ENCODE measurements at places on chromosomes 12 and 14.
A peak's percentile ranks its signal among the peaks of the same experiment; 100 is the strongest.

GRCh38 chr12:110846615-110847566 is at the start of gene CCDC63:
Gene CCDC63, plus strand, starts transcription at chr12:110846987. Its CDS starts 5,968 bp downstream, at chr12:110852955.
- DNase-seq: peak; percentile 71

DNA sequence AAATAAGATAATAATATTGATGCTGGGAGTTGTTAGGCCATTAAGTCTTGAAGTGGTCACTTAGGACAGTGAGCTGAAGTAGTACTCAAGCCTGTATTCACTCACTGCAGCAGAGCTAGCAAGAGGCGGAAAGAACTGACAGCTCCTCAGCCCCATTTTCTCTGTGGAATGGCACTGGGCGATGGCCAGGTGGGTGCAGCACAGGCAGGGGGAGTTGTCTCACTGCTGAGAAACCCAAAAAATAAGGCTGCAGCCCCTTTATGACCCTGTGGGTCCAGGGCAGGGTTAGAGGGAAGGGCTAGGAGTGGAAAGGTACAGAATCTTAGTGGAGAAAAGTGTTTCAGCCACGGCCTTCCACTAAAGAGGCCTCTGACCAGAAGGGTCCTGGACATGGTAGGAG is 35.5 kb downstream of the PDZRN4 start:
- no peak for DNase-seq

GRCh38 chr14:99481745-99482099 is 513 bp downstream of the CCNK start:
- DNase-seq: peak; percentile 27

- no peak for DNase-seq
Measured at GRCh38 chr14:36442824-36443241, 77.2 kb downstream of the NKX2-1 start.

- no peak for DNase-seq
Measured at GRCh38 chr12:102685172-102685571, 204.8 kb upstream of the IGF1 start.
